ENCODE measurements at places on chromosomes 1 and 21.

- no peak for DNase-seq
Observed at GRCh38 chr1:41663671-41664400, 179.4 kb upstream of the EDN2 start.

DNA sequence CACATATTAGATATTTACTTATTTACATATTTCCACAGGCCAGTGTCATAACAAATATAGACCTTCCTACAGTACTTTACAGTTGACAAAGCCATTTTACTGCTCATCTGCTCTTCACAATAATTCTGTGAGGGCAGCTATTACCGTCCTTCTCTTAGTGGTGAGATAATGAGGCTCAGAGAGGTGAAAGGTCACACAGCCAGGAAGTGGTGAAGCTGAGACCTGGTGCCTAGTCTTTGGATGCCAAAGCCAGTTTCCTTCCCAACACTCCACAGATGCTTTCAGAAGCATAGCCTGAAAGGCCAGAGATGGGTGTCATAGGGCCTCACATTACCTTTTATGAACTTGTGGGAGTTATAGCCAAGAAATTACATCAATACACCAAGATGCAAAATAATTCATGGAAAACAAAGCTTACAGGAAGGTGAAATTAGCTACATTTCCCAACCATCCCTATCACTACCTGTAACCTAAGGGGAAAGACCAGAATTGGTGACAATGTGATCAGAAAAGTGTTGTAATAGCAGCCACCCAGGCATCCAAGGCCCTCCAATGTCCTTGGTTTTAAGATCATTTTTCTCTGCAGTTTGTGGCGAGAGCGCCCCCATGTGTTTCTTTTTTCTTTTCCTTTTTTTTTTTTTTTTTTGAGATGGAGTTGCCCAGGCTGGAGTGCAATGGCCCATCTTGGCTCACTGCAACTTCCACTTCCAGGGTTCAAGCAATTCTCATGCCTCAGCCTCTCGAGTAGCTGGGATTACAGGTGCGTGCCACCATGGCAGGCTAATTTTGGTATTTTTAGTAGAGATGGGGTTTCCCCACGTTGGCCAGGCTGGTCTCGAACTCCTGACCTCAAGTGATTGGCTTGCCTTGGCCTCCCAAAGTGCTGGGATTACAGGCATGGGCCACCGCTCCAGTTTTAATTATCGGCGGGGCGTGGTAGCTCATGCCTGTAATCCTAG is 26.5 kb upstream of the RPL11 start:
- DNase-seq, result no peak

GRCh38 chr1:91591175-91591974 is 90.7 kb downstream of the CDC7 start:
- no peak for DNase-seq

- no peak for DNase-seq
Observed at GRCh38 chr1:244439391-244440032, 12.2 kb downstream of the ADSS2 start.
